Activated gamma-delta T cell treated with Interleukin-2 at 50 U/mL for 16 hours (primary cell): ENCODE measurements at places on chromosomes 16 and 17.

DNA sequence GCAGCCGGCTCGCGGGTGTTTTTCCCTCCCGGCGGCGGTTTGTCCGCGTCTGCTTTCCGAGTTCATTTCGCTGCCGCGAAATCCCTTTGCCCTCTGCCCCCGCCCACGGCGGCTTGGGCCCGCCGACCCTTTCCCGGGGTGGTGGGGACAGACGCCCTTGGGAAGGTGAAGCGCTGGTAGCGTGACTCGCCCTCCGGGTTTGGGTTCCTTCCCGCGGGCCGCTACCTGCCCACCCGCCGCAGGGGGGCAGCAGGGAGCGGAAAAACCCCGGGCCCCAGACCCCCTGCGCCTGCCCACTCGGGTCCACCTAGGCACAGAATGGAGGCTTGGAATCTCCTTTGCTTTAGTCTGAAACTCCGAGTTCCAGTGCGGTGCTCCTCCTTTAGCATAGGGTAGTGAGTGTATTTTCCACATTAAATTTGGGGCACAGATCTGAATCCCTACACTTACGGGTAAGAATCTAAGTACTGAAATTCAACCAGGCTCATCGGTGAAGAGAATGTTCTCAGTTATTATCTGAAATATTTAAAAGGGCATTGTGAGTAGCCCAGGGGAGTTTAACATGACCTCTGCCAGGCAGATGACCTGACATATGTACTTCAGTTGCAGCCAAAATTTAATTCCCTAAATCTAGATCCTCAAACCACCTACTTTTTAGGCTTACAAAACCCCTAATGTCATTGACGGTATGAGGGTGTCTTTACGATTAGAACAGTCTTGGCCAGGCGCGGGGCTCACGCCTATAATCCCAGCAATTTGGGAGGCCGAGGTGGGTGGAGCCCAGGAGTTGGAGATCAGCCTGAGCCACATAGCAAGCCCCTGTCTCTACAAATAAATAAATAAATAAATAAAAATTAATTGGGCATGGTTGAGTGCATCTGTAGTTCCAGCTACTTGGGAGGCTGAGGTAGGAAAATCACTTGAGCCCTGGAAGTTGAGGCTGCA, 1.0 kb downstream of the NME2 start:
- DNase-seq = peak; percentile 57

- no peak for DNase-seq
These were observed 781 bp downstream of the ARHGDIA start for GRCh38 chr17:81870131-81870980.

DNA sequence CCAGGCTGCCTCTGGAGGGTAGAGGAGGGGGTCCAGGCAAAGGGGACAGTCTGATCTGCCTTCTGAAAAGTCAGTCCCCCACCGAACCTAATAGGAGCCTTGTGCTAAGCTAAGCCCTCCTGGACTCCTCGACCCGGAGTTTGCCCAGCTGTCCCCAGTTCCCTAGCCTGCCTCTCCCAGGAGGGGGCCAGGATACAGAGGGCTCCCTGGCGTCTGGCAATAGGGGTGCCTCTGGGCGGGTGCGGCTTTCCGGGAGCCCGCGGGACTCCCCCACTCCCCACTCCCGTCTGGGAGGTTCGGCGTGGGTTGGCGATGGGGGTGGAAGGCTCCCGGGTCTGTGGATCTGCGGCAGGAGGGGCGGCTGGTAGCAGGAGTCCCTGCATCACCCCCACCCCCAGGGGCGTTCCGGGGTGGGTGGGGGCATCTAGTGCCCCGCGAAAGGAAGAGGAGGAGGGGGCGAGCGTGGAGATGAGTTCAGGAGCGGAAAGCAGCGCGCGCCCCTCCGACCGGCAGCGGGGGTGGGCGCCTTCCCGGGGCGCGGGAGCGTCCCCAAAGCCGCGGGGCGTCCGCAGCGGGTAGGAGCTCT, 1.2 kb downstream of the GSG1L start:
- no peak for DNase-seq

- no peak for DNase-seq
These were observed 2.1 kb downstream of the HCRT start for GRCh38 chr17:42182927-42183734.

DNA sequence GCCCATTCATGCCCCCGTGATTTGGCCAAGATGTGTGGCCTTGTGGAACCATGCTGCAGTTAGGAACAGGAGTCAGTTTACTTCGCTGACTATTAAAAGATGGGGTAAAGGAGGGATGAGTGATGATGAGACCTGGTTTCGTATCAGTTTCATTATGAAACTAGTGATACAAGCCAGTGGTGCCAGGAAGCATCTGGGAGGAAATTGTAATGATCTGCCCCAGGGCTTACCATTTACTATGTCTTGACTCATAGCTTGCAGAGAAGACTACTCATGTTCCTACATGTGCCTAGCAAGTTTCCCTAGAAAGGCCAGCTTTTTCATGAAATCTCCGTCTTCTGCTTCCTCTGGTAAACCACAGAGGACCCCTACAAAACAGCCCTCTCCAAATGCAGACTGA, 23.2 kb downstream of the CDH3 start:
- no peak for DNase-seq

DNA sequence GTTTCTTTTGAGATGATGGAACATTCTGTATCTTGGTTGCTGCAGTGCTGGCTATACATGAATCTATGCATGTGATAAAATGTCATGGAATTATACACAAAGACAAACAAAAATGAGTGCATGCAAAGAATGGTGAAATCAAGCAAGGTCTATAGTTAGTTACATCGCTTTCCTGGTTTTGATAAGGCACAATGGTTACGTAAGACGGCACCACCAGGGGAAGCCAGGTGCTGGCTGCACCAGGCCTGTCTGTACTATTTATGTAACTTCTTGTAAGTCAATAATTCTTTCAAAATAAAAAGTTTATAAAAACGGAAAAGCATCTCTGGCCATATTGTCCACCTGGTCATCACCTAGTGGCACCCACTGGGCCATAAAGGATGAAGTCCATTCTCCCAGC, 46.5 kb downstream of the ARHGAP27 start:
- DNase-seq = no peak

DNA sequence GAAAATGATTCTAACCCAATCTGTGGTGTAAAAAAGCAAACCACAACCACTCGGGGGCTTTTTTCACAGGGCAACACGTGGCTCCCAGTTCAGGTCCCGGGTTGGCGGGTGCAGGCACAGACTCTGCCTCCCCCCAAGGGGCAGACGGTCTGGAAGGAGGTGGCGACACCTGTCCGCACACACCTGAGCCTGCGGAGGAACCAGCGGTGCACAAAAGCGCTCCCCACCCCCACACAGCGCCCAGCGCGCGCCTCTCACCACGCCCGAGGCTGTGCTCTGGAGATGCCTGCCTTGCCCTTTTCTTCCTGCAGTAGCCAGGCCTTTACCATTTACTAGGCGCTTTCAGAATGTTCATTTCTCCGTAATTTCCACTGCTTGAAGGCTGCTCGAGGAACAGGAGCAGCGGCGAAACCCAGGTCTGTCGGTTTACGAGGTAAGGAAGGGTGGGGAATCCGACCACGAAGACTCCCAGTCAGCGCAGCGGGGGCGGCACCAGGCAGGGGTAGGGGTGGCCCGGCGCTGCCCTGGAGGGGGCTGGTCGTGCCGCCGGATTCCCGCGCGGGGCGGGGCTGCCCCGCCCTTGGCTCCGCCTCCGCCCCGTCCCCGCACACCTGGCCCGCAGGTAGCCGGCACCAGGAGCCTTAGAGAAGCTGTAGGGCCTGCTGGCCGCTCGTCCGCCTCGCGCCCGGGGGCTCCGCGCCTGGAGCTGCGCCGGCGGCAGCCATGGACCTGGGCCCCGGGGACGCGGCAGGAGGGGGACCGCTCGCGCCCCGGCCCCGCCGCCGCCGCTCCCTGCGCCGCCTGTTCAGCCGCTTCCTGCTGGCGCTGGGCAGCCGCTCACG, at the start of gene USP43:
Gene USP43 (plus strand): TSS at position 608 of the 842 bp plus-strand sequence. CDS start 116 bp downstream, at position 724.
- DNase-seq = peak; percentile 10

GRCh38 chr17:30450125-30451027, 26.8 kb upstream of the GOSR1 start:
- DNase-seq = no peak

GRCh38 chr16:23607726-23608125, 11.6 kb upstream of the NDUFAB1 start:
- no peak for DNase-seq

- DNase-seq = no peak
These were observed 3.5 kb upstream of the UQCC4 start for GRCh38 chr16:1424028-1424427.

GRCh38 chr16:22190081-22190775, 15.8 kb upstream of the EEF2K start:
- peak; percentile 85 for DNase-seq

GRCh38 chr16:24701521-24701951, 27.9 kb upstream of the TNRC6A start:
- no peak for DNase-seq

DNA sequence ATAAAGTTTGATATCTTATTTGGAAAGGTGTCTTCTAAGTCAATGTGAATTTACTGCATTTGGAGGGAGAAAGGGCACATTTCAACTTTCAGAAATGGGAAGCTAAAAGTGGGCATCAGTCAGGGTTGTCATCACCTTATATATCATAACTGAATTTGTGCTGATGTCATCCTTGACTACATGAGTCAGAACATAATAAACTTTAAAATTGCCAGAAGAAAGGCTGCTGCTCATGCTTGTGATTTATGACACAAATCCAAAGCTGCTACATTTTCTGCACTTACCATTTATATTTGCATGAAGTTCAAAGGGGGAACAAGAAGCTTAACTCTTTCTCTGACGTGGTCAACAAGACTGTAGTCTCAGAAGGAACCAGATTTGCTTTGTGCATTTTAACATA, 196.6 kb downstream of the UTP18 start:
- DNase-seq = no peak

- no peak for DNase-seq
These were observed 175.7 kb downstream of the AXIN2 start for GRCh38 chr17:65385726-65386125.

DNA sequence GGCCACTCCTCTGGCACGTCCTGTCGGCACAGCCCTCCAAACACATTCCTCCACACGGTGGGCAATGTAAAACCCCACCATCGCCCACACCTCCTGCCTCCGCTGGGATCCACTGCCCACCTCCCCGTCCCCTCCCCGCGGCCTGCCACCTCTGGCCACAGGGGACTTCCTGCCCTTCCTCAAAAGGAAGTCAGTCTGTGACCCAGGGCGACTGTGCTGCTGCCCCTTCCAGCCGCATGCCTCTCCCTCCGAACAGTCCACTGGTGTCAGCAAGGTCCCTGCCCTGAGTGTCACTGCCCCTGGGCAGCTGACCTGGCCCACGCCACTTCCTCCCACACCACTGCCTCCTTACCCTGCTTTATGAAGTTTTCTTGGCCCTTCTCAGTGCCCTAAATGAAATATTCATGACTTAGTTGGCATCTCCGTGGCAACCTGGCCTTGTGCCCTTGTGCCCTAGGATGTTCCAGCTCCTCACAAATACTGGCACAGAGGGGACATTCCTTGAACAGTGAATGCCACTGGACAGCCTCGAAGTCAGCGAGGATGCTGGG, 2.0 kb downstream of the PLD6 start:
- peak; percentile 18 for DNase-seq
